ENCODE measurements at places on chromosomes 13 and 19. TPM values are rescaled to one million over a fixed set of nuclear protein-coding genes. Genes with fewer than 3 reads are reported as not detected.

The PTBP1 gene
- 28.1 TPM for total RNA-seq

The C1QTNF9 gene
- total RNA-seq = under 0.01 TPM

The FAM124A gene
- total RNA-seq = 8.6 TPM

The OR7D2 gene
- not detected for total RNA-seq

The EXOC3L2 gene
- not detected for total RNA-seq

The ZNF441 gene
- 38.3 TPM for total RNA-seq

The LMTK3 gene
- 10.6 TPM for total RNA-seq

The PLVAP gene
- total RNA-seq = under 0.01 TPM

The HIPK4 gene
- total RNA-seq = not detected

The ZNF491 gene
- total RNA-seq = 17.1 TPM

The ZNF296 gene
- under 0.01 TPM for total RNA-seq

The CCL25 gene
- 1.2 TPM for total RNA-seq

The PSG1 gene
- total RNA-seq = not detected

All from frontal cortex (tissue), 4 donors.